Calu3 (cell line): ENCODE measurements at places on chromosomes 16 and 17.

DNA sequence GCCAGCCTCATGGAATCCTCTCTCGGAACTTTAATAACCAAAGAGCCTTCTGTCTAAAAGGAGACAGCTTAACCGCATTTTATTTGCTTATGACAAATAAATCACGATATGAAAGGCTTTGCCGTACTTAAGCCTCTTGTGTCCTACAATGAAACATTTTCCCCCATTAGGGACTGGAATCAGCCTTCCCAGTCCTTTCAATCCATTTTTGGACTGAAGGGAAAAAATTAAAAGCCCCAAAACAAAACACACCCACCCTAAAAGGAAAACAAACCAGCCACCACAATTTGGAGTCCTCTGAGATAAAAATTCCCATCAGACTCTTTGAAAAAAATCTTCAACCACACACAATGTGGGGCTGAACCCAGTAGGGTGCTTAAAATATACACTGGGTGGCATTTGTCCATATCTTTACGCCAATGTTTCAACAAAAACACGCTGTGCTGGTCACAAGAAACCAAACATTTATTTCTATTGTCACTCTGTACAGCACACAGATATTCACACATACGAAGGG, 3.0 kb downstream of the HOXB4 start:
- DNase-seq: no peak

- DNase-seq: no peak
Measured at GRCh38 chr16:10333321-10334032, 52.4 kb upstream of the ATF7IP2 start.

DNA sequence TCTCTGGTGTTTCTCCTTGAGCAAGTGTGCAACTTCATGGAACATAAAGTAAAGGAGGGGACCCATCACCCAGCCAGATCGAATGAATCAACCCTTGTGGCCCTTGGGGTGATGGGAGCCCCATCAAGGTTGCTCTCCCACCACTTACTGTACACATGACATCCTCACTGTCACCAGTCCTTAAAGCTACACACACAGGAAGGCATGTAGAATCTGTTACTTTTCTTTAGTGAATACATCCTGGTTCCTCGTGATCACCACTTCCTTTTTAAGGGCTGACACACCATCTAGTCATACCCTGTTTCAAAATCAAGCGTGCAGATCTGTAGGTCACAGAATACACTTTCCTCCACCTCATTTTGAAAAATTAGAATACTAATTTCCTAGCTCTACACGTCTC, 22.6 kb upstream of the MPHOSPH6 start:
- no peak for DNase-seq

DNA sequence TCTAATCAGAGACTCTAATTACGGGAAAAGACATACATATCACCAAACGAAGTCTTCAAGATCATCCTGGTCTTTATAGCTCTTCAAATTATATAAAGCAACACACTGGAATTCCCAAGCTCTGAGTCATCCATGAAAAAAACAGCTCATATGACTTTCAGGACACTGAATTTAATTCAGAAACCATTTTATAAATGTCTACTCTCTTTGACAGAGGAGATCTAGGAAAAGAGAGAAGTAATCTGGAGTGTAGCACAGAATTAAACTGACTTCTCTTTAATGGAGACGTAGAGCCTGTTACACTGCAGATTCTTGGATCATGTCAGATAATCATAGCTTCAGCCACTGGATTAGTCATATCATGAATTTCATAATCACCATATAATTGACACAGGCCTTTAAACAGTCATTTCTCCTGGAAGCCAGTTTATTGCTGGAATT, 86.8 kb upstream of the WSB1 start:
- DNase-seq: no peak

DNA sequence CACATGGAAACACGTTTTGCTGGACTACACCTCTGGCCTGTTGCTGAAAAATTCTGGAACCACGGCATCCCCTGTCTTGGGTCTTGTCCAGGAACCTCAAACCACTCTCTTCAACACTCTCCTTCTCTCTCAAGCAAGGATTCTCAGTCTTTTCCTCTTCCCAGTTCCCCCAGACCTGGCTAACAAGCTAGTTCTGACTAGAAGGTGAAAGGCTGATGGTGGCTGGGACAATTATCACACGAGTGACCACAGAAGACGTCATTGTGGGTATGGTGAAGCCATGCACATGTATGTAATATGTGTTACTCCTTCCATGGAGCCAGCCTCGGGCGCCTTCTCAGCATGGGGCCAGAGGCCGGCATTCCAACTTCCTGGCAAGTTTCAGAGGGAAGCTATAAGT, 123.0 kb downstream of the CDYL2 start:
- no peak for DNase-seq

GRCh38 chr17:73302189-73302588, 9.6 kb downstream of the CDC42EP4 start:
- no peak for DNase-seq

DNA sequence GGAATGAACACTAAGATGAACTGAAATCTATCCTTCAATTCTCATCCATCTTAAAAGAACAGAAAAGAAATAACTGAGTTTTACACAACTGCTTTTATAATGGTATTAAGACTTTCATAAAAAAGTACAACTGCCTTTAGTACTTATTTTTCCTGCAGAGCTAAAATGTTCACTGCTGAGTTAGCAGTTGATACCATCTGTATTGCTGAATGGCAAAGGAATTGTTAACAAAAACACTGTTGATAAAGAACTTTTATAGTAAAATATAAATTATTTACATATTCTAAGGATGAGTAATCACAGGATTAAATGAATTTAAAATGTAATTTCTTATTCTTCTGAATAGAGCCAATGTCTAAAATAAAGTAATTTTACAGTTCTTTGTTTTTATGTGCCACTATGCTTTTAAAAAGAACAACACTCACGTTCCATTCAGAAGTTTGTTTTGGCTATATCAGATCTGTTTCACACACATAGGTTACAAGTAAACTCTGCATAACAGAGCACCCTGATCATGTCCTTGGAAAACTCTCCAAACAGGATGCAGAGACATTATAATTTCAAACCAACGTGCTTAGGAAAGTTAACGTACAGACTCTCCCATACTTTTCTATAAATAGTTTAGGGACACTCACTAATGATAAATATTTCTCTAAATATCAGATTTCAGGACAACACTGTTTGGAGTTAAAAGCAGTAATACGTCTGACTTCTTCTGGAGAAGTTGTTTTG, 151.1 kb downstream of the ITFG1 start:
- DNase-seq: no peak

- no peak for DNase-seq
Measured at GRCh38 chr16:84850714-84851113, 30.9 kb downstream of the CRISPLD2 start.

GRCh38 chr16:84087466-84088151, 29.1 kb downstream of the MBTPS1 start:
- DNase-seq: no peak

DNA sequence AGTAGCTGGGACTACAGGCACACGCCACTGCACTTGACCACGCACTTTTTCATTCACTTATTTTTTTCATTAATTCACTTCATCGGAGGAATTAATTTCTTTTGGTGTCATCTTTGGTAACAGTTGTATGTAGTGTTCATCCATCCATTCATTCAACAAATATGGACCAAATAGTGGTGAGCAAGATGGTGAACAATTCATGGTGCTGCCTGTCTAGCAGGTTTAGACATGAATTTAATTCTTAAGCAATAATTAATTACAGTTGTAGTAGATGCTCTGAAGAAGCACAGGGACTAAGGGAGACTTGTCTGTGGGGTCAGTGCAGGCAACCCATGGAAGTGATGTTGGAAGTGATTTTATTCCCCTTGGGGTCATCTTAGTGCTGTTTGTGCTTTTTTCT, 22.4 kb downstream of the GDE1 start:
- no peak for DNase-seq

DNA sequence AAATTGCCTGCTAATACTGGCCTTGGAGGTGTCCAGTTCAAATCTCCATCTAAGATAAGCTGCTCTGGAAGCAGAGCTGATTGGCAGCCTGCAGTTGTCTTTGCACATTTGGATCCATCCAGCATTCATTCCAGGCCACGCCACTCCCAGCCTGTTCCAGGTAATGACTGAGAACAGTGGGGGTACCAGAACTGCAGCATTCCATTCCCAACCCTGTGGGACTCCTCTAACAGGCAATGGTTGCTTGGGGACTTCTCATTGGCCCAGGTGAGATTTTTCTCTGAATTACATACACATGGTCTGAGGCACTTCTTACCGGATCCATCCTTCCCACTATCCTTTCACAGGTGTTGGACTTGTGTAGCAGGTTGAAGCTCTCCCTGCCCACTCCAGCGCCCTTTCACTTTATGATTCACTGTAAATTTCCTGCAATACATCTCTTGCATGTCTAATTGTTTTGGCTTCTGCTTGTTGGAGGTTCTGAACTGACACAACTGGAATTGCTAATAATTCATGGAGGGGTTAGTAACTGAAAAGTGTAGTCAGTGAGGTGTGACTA, 206.1 kb upstream of the ZFHX3 start:
- DNase-seq: peak; percentile 34

GRCh38 chr16:86604436-86605193, 26.3 kb downstream of the FOXL1 start:
- no peak for DNase-seq

GRCh38 chr17:41489531-41489930, at the start of gene KRT36:
Gene KRT36, minus strand, starts transcription at chr17:41489910. Its CDS starts 46 bp downstream, at chr17:41489864.
- no peak for DNase-seq

DNA sequence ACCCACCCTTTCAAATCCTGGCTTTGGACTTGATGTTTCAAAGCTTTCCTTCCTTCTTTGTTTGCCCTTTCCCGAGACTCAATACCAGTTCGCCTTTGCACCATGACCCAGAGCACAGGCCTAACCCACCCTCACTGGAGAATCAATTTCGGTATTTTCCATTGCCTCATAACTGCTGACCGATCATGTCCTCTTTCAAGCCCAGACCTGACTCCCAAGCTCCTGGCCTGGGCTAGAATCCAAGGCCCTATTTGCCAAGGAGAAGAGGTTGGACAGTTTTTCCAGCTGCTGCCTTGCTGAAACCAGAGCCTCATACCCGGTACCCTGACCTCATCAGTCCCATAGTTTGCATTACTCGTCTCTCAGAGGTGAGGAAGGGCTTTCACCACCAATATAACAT, 35.3 kb upstream of the HELZ start:
- no peak for DNase-seq

- no peak for DNase-seq
Measured at GRCh38 chr17:8275421-8276290, 12.8 kb upstream of the RANGRF start.

GRCh38 chr16:9852003-9852402, 330.2 kb downstream of the GRIN2A start:
- DNase-seq: no peak

DNA sequence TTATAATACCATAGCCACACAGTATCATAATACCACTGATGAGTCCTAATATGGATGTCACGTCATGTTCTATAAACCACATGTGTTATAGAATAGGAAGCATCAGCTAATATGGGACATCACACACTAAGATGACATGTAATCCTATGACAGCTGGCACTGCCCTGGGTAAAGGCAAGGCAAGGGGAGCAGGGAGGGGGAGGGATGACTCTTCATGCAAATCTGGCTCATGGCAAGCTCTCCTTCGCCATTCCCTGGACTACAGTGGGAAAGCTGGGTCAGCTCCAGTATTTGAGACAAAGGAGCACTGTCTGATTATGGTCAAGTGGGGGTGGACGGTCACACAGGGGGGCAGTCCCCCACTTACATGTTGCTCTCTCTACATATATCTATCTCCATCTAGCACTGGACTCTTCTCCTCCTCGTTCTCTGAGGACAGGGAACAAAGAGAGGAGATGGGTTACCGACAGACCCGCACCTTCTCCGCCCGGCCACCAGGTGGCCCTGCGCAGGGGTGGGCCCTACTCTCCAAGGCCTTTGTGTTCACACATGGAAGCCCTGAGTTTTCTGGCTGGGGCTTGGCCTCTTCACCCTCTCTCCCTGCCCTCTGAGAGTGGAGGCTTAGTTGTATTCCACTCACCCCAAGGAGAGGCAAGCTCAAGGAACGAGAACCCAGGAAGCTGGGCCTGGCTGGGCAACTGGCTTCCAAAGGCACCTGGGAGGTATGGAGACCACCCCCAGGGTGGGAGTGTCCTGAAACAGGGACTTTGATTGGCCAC, 23.4 kb upstream of the MPO start:
- peak; percentile 44 for DNase-seq

DNA sequence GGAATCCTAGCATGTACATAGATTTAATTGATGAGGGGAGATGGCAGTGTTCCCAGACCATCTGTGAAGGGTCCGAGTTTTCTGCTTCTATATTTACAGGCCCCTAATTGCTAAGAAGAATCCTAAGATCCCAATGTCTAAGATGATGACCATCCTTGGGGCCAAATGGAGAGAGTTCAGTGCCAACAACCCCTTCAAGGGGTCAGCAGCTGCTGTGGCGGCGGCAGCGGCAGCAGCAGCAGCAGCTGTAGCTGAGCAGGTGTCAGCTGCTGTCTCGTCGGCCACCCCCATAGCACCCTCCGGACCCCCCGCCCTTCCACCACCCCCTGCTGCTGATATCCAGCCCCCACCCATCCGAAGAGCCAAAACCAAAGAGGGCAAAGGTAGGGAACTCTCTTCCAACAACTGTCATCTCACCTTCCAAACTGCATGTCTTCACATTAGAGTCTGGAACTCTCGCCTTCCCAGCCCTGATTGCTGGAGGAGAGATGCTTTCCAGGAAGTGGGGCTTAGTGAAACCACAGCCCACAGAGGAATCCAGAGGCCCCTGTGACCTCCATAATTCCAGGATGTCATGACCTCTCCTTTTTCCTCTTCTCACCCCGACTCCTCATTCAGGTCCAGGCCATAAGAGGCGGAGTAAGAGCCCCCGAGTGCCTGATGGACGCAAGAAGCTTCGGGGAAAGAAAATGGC, 4.7 kb downstream of the CHD3 start:
- DNase-seq: no peak
